ENCODE measurements at places on chromosomes 6 and 20.

DNA sequence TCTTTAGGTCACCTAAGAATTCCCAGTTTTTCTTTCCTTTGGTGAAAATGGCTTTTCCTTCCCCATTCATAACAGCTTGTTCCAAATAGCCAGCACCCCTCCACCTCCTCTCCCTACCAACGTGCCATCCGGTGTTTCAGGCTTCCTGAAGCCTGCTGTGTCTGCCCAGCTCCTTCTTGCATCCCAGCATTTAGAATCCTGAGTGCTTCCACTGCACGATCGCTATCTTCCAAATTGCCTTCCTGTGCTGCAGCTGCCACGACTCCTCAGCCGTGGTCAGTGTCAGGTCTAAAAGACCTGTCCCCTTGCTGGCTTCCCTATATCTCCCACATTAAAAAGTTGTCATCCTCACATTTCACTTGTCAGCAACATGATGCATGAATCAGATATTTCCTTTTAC is 550.3 kb upstream of the JARID2 start:
- DNase-seq: no peak

DNA sequence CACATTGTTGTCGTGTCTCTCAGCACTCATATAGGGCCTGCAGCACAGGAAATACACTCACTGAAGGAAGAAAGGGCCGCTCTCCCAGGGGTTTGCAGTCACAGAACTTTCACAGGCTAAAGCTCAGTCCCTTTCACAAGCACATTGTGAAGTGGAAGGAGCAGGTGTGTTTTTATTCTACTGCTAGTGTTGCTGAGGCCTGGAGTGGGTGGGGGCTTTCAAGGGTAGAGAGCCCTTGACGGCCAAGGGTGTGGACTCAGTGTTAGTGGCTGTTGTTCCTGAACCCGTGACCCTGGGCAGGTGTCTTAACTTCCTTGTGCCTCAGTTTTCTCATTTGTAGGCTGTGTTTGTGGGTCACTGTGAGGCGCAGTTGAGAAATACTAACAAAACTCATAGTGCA is 66.2 kb upstream of the SLC22A1 start:
- DNase-seq: peak; percentile 37

- DNase-seq: no peak
Measured at GRCh38 chr20:2240835-2241234, 55.0 kb upstream of the TGM3 start.

- DNase-seq: no peak
Measured at GRCh38 chr6:134165561-134166201, 113.3 kb upstream of the SLC2A12 start.

DNA sequence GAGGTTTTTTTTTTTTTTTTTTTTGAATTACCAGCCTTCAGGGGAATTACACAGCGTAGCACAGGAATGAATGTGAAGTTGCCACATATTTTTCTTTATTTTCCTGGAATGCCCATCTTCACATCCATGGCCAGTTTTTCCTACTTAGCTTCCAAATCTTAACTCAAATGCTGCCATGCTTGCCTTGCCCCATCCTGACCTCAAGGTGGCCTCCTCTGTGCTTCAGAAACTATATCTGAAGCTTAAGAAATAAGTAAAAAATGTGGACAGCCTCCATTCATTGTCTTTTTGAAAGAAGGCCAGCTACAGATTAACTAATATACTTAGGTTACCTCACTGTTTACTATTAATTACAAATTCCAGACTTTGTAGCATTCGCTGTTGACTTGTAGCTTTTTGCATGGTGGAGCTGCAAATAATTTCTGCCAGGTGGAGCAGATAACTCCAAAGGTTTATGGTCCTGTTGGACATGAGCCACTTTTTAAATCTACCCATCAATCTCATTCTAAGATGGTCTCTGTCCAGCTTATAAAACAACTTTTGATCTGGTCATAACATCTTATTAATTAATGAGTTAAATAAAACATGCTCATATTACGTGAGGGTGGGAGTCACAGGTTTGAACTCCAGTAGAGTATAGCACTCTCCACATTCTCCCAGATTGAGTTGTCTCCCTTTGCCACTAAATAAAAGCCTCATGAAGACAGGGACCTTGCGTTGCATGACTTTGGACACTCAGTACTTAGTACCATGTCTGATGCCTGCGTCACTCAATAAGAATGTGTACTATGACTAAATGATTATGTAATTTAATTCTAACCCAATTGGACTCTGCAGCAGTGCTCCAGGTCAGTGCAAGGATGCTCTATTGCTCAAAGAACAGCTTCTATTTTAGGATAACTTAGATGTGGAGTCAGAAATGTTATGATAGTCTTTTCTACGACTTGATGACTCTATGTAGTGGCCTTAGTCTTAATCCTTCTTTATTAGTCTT is 678.6 kb upstream of the CITED2 start:
- DNase-seq: peak; percentile 30

- DNase-seq: peak; percentile 42
Measured at GRCh38 chr6:11343963-11344723, 111.7 kb upstream of the NEDD9 start.

- peak; percentile 54 for DNase-seq
Measured at GRCh38 chr6:28643017-28643740, 117.5 kb downstream of the GPX5 start.

All from DMS53 (cell line).